ENCODE measurements at places on chromosomes 6 and 20.

- no peak for DNase-seq
These were observed 496 bp downstream of the TMEM242 start for GRCh38 chr6:157322792-157323254.

GRCh38 chr20:62549029-62549428, 73.2 kb upstream of the GATA5 start:
- DNase-seq, result no peak

GRCh38 chr6:13548500-13549210, 25.7 kb upstream of the SIRT5 start:
- no peak for DNase-seq

DNA sequence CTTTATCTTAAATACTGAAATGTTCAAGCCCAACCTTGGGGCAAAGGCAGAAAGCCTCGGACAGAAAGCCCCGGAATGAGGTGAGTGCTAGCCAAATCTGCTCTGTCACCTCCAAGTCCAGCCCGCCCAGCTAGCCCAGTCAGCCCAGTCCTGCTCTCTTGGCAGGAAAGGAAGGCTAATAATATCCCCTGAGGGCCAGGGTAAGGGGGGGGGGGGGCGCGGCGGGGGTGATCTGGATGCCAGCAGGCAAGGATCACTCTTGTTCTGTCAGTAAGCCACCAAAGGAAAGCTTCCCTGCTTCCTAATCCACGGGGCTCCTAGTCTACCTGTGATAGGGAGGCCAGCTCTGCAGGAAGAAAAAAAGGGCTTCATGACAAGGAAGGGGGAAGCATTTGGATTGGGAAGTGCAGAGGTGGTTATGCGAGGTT, 1.1 kb downstream of the NDRG3 start:
- no peak for DNase-seq

DNA sequence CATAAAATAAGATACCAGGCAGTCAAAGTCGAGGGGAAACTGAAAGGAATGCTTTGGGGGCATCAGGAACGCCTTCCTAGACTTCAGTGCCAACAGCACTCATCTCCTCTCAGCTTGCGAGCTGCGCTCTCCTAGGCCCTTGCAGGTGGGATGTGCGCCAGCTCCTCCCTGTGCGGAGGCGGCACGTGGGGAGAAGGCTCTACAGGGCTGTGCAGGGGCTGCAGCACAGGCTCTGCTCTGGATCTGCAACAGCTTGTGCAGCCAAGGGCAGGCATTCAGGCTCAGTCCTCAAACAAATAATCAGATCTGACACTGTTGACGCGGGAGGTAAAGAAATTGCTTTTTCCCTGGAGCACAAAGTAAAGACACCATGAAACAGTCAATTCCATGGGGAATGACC, 144.8 kb downstream of the TTLL2 start:
- no peak for DNase-seq

DNA sequence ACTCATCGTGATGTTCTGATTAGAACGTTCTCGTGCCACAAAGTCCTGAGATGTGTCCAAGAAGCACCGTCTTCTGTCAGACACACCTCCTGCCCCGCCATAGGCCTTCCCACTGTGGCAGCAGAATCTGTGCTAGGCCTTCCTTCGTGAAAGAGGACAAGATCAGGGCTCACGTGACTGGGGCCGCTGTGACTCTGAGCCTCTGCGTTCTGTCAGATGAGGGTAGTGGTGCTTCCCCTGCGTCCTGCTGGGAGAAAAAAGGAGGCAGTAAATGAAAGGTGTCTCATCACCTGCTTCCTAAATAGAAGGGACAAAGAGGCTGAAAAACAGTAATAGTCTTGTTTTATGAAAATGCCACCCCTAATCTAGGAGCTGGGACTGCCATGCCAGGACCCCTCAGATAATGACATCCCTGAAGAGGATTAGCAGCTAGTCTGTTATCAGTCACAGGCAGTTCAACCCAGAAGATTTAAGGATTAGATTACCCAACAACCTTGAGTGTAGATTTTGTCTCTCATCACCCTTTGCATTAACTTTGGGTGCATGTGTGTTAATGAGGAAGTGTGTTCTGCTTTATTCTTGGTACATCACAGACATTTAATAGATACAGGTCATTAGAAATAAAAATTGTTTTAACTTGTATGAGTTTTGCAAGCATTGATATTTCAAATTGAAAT, 4.1 kb downstream of the DNAJC5 start:
- DNase-seq, result no peak

DNA sequence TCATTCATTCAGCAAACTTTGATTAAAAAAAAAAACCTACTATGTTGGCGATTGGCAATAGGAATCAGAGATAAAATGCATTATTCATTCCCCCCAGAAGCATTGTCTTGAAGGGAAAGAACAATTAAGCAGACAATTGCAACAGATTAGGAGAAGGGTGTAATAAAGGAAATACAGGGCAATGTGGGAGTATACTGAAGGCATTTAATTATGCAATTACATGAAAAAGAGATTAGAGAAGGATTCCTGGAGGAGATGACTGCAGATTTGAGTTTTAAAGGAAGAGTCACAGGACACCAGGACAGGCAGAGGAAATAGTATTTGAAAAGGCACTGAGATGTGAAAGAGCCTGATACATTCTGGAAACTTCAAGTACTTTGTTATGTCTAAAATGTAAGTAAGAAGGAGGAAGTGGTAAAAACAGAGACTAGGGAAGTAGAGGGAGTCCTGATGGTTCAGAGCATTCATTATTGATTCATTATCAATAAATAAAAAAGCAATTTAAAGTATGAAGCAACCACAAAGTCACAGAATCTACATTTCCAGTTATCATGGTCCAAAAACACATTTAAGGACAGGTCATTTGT, 43.7 kb downstream of the THEMIS start:
- DNase-seq, result no peak

DNA sequence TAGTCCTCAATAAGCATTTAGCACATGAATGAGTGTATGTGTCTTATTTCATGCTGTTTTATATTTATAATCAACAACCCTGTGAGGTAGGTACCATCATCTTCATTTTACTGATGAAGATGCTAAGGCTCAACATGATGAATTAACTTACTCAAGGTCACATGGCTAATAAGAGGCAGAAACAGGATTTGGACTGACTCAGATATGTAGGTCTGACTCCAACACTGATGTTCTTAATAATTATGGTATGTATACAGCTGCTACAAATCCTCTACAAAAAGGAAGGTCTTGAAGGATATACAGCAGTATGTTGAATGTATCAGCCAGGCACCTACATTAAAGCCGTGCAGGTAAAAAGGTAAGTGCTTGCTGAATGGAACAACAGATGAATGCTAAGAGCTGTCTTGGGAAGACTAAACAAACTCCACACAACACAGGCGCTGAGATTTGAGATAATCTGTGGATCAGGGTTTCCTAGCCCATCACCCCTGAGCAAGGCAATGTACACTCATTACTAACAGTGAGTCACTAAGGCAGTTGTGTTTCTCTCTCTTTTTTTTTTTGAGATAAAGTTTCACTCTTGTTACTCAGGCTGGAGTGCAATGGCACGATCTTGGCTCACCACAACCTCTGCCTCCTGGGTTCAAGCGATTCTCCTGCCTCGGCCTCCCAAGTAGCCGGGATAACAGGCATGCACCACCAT, 31.9 kb downstream of the TTI1 start:
- DNase-seq, result no peak

- DNase-seq, result no peak
These were observed 4.8 kb upstream of the PRSS16 start for GRCh38 chr6:27242589-27243265.

GRCh38 chr6:45327956-45328522, at the start of gene RUNX2:
RUNX2 (plus strand) TSS chr6:45328330; CDS start chr6:45328727, 397 bp downstream.
- DNase-seq, result no peak

DNA sequence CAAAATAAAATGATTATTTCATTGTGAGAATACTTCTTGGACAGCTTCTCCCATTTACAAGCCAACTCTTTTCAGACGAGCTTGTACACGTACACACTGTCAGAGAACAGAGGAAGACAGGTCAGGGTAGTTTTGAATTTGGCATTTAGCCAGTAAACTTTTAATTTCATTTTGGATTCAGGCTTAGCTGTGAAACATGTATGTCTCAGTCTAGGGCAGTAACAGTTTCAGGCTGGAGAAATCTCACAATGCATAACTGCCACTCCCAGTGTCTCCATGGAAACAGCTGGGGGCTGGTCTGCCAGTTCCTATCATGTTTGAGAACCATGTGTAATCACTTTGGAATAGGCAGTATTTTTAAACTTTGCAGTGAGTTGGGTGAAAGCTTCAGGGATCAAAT, 22.0 kb upstream of the QKI start:
- peak; percentile 70 for DNase-seq

DNA sequence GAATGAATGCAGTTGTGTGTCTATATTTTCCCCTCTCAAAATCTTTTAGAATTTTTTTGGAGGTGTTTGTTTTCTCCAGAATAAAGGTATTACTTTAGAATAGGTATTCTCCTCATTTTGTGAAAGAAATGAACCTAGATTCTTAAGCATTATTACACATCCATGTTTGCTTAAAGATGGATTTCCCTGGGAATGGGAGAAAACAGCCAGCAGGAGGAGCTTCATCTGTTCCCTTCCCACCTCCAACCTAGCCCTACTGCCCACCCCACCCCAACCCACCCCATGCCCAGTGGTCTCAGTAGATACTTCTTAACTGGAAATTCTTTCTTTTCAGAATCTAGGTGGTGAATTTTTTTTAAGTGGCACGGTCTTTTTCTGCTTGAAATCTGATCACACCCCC, 127.8 kb downstream of the CD109 start:
- no peak for DNase-seq
